ENCODE measurements at places on chromosomes 3 and 15. TPM values are rescaled to one million over a fixed set of nuclear protein-coding genes. Genes with fewer than 3 reads are reported as not detected.
A peak's percentile ranks its signal among the peaks of the same experiment; 100 is the strongest.

DNA sequence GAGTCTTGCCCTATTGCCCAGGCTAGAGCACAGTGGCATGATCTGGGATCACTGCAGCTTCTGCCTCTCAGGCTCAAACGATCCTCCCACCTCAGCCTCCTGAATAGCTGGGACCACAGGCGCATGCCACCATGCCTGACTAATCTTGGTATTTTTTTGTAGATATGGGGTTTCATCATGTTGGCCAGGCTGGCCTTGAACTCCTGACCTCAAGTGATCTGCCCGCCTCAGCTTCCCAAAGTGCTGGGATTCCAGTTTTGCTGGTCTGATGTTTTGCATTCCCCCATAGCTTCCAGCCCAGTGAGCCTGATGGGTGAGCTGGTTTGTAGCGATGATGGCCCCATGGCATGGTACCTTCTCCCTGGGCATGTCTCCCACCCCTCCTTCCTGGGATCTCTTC, 4.7 kb upstream of the MESP1 start:
- H3K27ac ChIP-seq: no peak overlapping the region
- H3K27me3 ChIP-seq: peaks cover under 1% of the 10 kb centered on the region
- peaks cover 8% of the 10 kb centered on the region for H3K4me1 ChIP-seq
- no peak for DNase-seq
- no peaks in the 10 kb centered on the region for H3K36me3 ChIP-seq

DNA sequence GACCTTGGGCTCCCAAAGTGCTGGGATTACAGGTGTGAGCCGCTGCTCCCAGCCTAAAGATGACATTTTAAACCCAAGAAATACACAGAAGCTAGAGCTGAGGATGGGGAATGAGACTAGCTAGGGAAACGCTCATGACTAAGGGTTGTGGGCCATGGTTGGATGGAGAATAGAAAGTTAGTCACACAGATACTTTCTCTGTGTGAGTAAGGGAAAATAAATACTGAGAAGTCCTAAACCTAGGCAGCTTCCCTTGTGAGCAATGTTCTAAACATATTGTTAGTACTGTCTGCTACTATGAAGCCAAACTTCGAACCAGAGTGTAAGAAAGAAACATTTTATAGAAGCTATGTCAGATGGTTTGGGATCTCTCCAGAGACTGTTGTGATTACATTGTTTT, 304.8 kb upstream of the STAC start:
- H3K4me1 ChIP-seq: no peaks in the 10 kb centered on the region
- peaks cover 25% of the 10 kb centered on the region for H3K27me3 ChIP-seq
- no peaks in the 10 kb centered on the region for H3K36me3 ChIP-seq
- no peak overlapping the region for H3K27ac ChIP-seq

DNA sequence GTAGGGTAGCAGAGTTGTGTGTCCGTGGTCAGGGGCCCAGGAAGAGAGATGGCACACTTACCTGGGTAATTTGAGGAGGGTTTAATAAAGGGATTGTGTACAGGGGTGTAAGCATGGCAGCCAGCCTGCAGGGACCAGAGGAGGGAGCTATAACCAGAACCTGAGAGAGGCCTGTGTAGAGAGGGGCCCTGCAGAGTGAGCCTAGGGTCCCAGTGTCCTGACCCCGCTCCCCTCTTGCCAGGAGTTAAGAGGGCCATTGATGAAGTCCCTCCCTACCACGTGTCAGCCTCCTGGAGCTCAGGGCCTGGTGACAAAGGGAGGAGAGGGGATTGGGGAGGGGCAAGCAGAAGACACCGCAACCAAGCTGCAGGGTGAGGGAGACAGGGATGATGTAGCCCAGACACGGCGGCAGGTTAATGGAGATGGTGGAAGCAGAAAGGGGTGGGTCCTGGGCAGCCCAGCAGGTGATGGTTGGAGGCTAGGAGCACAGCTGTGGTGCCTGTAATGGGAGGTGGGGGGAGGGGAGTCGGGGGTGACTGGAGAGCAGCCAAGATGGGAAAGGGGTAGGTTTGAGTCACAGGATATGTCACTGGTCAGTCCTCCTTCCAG, 165.4 kb upstream of the TOPAZ1 start:
- H3K4me1 ChIP-seq: no peaks in the 10 kb centered on the region
- no peak overlapping the region for H3K27ac ChIP-seq
- no peaks in the 10 kb centered on the region for H3K36me3 ChIP-seq

GRCh38 chr3:11820531-11821041, 26.1 kb downstream of the TAMM41 start:
- H3K36me3 ChIP-seq: peaks cover 27% of the 10 kb centered on the region
- H3K27me3 ChIP-seq: no peaks in the 10 kb centered on the region
- DNase-seq: no peak
- H3K4me1 ChIP-seq: peaks cover 7% of the 10 kb centered on the region
- no peak overlapping the region for H3K4me3 ChIP-seq

DNA sequence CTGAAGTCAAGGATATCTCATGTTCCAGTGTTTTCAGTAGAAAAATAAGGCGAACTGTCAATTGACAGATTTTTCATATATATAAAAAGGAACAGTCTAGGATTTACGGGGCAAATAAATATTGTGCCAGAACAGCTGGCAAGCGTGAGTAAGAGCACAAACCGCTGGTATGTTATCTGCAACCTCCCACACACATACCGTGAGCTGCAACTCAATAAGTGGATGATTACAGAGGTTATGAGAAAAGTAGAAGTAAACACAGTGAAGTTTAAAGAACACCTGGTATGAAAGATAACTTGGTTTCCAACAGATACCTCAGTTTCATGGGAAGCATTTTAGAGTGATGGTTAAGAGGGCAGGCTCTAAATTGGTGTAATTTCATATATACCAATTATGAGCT, 733.4 kb downstream of the TUSC7 start:
- DNase-seq: no peak
- peaks cover 14% of the 10 kb centered on the region for H3K4me1 ChIP-seq
- peaks cover 18% of the 10 kb centered on the region for H3K27me3 ChIP-seq
- no peak overlapping the region for H3K27ac ChIP-seq
- no peak overlapping the region for H3K4me3 ChIP-seq

DNA sequence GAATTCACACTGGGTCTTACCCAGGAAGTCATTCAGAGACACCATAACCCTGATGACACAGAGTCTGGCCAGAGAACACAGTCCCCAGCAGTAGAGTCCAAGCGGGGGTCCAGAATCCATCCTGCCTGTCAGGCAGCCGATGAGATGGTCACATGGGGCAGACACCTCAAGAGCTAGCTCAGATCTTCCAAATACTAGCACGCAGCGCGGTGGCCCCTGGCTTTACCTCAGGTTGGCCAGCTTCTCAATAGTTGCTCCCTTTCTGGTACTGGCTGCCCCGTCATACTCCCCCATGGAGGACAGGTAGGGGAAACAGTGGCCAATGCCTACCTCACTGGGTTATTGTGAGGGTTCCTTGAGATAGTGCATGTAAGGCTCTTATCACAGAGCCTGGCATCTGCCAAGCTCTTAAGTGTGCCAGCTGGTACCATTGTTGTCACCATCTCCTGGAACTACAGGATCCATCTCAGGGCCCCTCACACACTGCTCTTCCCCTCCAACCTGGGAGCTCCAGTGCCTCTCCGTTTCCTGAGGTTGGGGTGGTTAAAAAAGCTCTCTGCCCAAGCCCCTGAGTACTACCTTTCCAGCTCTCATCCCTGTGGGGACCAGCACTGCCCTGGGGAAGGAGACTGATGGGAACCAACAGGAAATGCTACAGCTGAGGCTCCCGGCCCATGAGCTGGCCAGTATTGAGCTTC, 3.5 kb upstream of the SLC28A1 start:
- no peak overlapping the region for H3K4me3 ChIP-seq
- no peak for DNase-seq
- no peaks in the 10 kb centered on the region for H3K36me3 ChIP-seq
- H3K27ac ChIP-seq: no peak overlapping the region

GRCh38 chr15:69783211-69783610, 314.5 kb downstream of the TLE3 start:
- H3K27me3 ChIP-seq: peaks cover 1% of the 10 kb centered on the region
- DNase-seq: no peak
- no peaks in the 10 kb centered on the region for H3K36me3 ChIP-seq
- H3K27ac ChIP-seq: no peak overlapping the region
- H3K4me1 ChIP-seq: peaks cover 19% of the 10 kb centered on the region

GRCh38 chr15:38072348-38073177, 138.1 kb downstream of the TMCO5A start:
- peak overlapping the region; percentile 99 for H3K27ac ChIP-seq
- H3K27me3 ChIP-seq: no peaks in the 10 kb centered on the region
- peak overlapping the region; percentile 72 for H3K4me3 ChIP-seq
- peaks cover 77% of the 10 kb centered on the region for H3K4me1 ChIP-seq
- no peaks in the 10 kb centered on the region for H3K36me3 ChIP-seq

GRCh38 chr3:23537101-23537551, 268.6 kb upstream of the UBE2E1 start:
- H3K27me3 ChIP-seq: no peaks in the 10 kb centered on the region
- H3K27ac ChIP-seq: no peak overlapping the region
- H3K4me3 ChIP-seq: no peak overlapping the region
- H3K4me1 ChIP-seq: peaks cover 12% of the 10 kb centered on the region

DNA sequence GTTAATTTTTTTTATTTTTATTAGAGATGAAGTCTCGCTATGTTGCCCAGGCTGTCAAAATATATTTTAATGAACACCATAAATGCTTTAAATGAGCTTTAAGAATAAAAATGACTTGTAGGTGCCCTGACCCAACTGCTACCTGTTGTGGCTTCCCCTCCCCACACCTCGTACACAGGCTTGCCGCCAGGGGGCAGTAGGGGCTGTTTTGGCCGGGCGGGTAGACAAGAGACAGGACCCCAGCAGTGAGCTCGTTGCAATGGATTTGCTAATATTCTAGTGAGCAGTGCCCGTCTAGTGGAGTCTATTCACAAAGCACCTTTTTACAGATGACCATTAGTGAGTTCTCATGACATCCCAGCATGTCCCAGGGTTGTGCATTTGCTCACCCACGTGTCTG, 418.1 kb downstream of the OCA2 start:
- H3K4me1 ChIP-seq: peaks cover 33% of the 10 kb centered on the region
- H3K27me3 ChIP-seq: peaks cover 2% of the 10 kb centered on the region
- no peaks in the 10 kb centered on the region for H3K36me3 ChIP-seq
- H3K4me3 ChIP-seq: no peak overlapping the region
- DNase-seq: no peak

- no peak overlapping the region for H3K27ac ChIP-seq
- H3K36me3 ChIP-seq: no peaks in the 10 kb centered on the region
- H3K4me3 ChIP-seq: no peak overlapping the region
- no peaks in the 10 kb centered on the region for H3K27me3 ChIP-seq
- no peak for DNase-seq
These were observed 42.0 kb downstream of the LRRFIP2 start for GRCh38 chr3:37132334-37132733.

GRCh38 chr15:90087454-90088154, 14.7 kb downstream of the IDH2 start:
- no peaks in the 10 kb centered on the region for H3K27me3 ChIP-seq
- no peaks in the 10 kb centered on the region for H3K4me1 ChIP-seq
- H3K4me3 ChIP-seq: no peak overlapping the region
- no peak overlapping the region for H3K27ac ChIP-seq

DNA sequence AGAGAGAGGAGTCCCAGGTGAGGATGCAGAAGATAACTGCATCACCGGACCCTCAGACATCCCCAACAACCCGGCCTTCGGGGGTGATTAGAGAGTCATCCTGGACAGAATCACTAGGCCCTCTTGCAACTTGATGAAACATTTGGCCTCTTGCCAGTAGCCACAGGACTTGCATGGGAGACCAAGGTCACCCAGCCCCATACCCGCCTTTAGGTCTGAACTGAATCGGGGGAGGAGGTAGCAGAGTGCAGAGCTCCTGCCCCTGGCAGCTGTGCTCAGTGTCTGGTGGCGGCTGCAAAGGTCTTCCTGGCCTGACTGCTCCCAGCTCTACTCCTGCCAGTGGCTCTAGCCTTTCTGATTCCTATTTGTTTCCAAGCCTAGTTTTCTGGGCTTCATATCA, 12.4 kb downstream of the PIF1 start:
- peaks cover 14% of the 10 kb centered on the region for H3K4me1 ChIP-seq
- H3K4me3 ChIP-seq: no peak overlapping the region
- H3K27me3 ChIP-seq: no peaks in the 10 kb centered on the region
- DNase-seq: no peak
- H3K36me3 ChIP-seq: peaks cover 2% of the 10 kb centered on the region

DNA sequence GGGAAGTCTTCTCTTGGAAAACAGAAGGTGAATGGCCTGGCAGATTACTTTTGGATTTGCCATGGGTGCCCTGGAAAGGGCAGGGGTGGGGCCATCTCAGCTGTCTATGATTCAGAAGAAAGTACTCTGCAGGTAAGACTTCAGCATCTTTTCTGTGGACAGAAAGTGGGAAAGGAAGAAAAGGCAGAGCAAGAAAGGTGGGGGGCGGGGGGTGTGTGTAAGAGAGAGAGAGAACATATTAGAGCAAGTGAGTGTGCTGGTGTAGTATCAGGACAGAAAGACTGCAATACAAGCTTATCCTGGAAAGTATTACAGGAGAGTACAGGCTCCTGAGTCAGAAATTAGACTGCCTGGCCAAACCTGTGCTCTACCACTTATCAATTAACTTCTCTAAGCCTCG, 5.5 kb downstream of the TAGLN3 start:
- no peak overlapping the region for H3K4me3 ChIP-seq
- no peak overlapping the region for H3K27ac ChIP-seq
- peaks cover 25% of the 10 kb centered on the region for H3K4me1 ChIP-seq
- peaks cover 15% of the 10 kb centered on the region for H3K27me3 ChIP-seq
- H3K36me3 ChIP-seq: no peaks in the 10 kb centered on the region

DNA sequence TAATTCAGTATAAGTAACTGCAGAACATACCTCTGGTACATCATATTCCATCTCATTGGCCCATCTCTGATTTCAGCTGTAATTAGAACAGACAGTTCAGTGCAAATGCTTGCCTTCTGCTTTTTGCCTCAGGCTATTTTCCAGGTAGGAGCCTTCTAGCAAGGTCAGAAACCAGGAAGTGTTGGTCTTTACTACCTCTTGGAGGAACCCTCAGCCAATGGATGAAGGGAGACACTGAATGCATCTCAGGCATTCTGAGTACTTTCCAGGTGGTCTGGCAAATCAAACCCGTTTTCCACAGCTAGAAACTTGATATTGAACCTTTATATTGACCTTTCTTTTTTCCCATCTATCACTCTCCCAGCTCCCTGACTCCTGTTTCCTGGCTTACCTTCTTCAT, 348.5 kb upstream of the SOX2 start:
- H3K4me1 ChIP-seq: no peaks in the 10 kb centered on the region
- H3K27ac ChIP-seq: no peak overlapping the region
- no peak overlapping the region for H3K4me3 ChIP-seq

- H3K27me3 ChIP-seq: no peaks in the 10 kb centered on the region
- peaks cover 19% of the 10 kb centered on the region for H3K36me3 ChIP-seq
- H3K27ac ChIP-seq: peak overlapping the region; percentile 90
- H3K4me1 ChIP-seq: peaks cover 28% of the 10 kb centered on the region
- DNase-seq: no peak
- H3K4me3 ChIP-seq: no peak overlapping the region
These were observed 63.4 kb upstream of the C15orf39 start for GRCh38 chr15:75138016-75138999.

- H3K4me1 ChIP-seq: peaks cover 11% of the 10 kb centered on the region
- H3K27ac ChIP-seq: no peak overlapping the region
- H3K27me3 ChIP-seq: no peaks in the 10 kb centered on the region
- H3K4me3 ChIP-seq: no peak overlapping the region
- DNase-seq: no peak
These were observed 58.9 kb upstream of the CBLB start for GRCh38 chr3:105927741-105928140.

The IL17RB gene
- total RNA-seq: 1.4 TPM

The CYP1A2 gene
- total RNA-seq: 0.09 TPM

The HRH1 gene
- 0.31 TPM for total RNA-seq

The MUC4 gene
- 0.96 TPM for total RNA-seq

The TMCO5A gene
- total RNA-seq: not detected

The ABI3BP gene
- total RNA-seq: 3.0 TPM

The HYAL1 gene
- total RNA-seq: 3.5 TPM

The KY gene
- total RNA-seq: not detected

The CGNL1 gene
- total RNA-seq: 36.4 TPM

The TTLL13 gene
- 0.47 TPM for total RNA-seq

The TLR9 gene
- total RNA-seq: 0.16 TPM

The CAV3 gene
- not detected for total RNA-seq

Data from mesothelial cell of epicardium (in vitro differentiated cells).